Stimulated activated CD8-positive, alpha-beta memory T cell treated with anti-CD3 and anti-CD28 coated beads, Interleukin-15, amount 100 ng/mL, for 24 hours (primary cell): ENCODE measurements at places on chromosomes 1 and 21.

DNA sequence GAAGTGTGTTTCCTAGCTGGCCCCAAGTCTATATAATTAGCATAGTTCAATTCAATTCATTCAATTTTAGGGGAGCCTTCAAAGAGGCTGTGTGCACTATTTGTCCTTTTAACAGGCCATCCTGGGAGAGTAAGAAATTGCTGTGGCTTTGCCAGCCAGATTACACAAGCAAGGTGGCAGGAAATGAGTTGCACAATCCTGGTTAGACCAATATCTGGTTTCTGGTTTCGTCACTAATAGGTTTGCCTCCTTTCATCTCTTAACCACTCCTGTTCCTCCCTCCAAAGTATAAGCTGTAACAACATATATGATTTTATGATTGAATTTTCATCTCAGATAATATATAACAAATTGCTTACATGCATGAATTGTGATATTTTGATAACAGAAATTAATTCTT is 84.1 kb upstream of the NEGR1 start:
- no peak for DNase-seq

DNA sequence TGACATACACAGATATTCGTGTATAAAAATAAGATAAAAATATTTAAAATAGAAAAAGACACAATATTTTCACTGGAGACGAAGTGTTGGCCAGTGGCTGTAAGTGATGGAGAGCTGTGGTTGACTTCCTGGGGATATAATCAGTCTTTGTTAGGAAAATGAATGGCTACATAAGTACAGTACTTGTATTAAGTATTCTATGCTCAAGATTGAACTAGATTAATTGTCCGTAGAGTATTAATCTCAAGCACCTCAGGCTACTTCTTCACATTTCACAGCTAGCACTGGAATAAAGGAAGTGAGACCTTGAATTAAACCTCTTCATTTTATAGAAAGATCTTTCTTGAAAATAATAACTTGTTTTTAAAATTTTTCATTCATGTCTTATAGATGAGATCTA is 39.0 kb upstream of the RGS5 start:
- no peak for DNase-seq

- no peak for DNase-seq
Observed at GRCh38 chr21:41974752-41975053, 20.9 kb upstream of the C2CD2 start.

DNA sequence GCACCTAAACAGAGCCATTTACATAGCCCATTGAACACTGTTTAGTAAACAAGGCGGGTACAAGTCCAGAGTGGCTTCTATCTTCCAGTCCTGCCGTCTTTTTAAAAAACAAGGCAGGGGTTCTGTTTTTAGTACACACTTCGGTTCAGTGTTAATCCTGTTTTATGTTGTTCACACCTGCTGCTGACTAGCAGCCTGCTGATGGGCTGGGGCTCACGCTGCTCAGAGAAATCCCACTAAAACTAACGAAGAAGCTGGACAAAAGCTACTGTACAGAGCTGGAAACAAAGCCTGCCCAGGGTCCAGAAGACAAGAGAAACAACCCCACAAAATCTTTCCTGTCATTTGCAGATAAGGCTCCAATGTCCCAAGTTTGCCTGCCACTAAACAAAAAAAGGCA is 13.2 kb downstream of the ESRRG start:
- DNase-seq = no peak

GRCh38 chr1:180976732-180977357 is 45.8 kb downstream of the STX6 start:
- DNase-seq = no peak

DNA sequence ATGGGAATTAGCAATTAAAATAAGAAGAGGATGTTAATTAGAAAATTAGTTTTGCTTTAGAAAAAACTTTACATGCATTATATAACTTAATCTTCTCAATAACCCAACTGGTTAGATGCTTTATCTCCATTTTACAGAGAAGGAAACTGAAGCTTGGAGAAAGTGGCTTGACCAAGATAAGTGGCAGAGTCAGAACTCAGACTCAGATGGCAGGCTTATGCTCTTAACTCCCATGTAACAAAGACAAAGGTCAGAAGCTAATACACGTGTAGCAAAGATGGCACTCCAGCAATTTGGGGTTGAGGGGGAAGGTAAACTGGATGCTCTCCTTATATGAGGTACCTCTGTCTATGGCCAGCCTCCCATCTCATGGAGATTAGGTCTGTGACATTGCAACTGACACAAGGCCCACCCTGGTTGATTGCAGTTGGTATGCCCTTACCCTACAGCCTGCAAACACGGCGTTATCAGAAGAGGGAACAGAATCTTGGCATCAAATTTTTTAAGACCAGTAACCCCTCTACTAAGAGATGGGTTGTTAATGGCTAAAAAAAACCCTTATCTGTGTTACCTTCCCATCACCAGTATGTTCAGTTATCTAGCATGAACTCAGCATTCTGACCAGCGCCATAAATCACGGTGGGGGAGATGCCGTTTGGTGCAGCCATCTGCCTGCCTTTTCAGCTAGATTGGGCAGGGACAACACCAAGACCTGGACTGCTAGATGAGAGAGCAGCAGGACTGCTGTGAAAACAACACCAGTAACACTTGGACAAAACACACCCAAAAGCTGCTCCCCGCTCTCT is 97.0 kb downstream of the UBR4 start:
- no peak for DNase-seq

DNA sequence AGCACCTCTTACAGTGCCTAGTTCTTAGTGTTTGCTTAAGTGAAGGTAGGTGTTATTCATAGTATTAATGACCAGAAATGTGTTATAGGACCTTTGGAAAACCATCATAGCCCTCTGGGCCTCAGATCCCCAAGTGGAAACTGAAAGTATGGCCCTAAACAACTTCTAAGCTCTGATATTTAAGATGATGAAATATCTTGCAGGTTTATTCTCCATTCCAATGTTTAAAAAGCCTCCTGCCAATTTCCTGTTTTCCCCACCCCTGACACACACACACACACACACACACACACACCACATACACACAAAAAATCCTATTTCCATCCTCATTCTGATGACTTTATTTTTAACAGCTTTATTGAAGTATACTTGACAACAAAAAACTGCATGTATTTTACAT is 108.2 kb downstream of the DIRAS3 start:
- no peak for DNase-seq

DNA sequence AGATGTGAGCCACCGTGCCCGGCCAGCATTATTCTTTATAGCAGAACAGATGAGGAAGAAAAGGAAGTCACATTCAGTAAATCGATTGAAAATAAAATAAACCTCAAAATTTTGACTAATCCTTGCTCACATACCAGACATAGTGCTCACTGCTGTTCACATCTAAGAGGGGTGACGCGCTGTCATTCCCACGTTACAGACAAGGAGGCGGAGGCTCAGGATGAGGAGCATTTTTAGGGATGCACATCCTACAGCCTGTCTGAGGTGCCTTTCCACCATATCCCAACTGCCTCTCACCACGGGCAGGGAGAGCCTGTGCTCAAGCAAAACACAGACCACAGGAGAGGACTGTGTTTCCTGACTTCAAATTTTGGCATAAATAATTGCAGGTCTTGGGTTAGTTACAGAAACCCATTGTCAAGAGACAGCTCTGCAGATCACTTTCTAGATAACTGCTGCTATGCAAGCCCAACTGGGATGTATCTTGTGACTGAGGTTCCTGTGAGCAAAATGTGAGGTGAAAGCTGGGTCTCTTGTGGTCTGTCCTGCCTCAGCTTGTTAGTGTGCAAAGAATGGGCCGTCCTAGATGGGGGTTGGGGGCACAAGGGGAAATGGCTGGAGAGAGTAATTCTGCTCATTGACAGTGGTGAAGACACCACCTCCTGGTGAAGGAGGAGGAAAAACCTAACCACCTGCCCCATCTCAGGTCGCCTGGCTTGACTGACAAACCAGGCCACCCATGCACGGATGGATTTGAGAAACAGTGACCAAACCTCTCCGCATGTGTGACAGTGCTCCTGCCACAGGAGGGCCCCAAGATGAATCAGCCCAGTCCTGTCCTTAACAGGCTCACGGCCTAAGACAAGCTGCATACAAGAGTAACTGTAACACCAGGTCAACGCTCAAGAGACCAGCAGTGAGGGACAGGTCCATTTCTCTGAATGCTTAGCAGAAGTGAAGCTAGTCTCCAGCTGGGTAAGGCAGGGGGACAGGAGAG is 8.2 kb downstream of the TNN start:
- no peak for DNase-seq

DNA sequence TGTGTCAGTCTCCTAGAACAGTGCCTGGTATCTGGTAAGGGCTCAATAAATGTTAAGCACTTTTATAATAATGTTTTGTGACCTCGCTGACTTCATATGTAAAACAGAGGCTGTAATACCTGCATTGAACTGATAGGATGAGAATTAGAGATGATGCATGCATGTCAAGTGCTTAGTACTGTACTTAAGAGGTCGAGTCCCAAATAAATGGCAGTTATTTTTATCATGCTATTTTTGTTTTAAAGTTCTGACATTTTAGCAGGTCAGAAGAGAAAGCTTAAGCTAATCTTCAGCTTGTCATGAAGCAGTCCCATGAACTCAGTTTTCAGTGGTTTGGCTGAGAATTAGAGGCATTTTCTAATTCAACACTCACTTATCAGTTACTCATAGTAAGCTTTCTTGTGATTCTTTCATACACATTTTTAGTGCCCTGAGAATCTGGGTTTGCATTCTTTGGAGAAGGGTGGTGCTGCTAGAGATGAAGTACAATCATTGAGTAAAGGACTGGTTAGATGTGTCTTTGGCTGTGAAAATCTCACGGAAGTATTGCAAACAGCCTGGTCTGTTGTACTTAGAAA is 75.7 kb upstream of the RAVER2 start:
- DNase-seq = no peak

DNA sequence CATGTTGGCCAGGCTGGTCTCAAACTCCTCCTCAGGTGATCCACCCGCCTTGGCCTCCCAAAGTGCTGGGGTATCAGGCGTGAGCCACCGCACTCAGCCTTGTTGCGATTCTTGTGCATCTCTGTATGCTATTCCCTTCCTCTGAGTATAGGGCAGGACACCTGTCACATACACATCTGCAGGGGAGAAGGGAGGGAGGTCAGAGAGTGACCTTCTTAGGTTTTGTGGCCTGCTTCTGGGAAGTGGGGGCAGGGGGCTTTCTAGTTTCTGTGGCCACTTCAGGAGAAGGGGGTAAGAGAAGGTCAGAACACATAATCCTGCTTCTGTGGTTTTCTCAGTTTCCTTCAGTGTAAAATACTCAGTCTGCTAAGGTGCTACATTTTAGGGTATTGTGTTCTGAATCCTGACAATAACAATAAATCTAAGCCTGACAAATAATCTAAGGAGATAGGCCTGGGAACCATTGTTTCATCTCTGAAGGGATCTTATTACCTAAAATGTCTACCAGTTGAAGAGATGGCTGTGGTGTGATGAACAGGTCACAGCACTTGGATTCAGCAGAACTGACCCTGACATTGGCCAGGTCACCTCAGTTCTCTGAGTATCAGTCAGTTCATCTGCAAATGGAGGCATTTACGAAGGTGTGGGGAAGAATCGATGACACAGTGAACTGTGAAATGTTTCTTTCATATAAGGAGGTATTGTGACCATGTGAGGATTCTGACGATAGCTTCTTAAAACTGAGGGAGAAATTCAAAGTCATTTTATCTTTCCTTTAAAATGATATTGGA is 212.6 kb upstream of the L1TD1 start:
- DNase-seq = no peak
